ENCODE measurements at places on chromosomes 5 and 9.

- no peak for DNase-seq
These were observed 55.7 kb upstream of the SAP30L start for GRCh38 chr5:154390096-154390495.

DNA sequence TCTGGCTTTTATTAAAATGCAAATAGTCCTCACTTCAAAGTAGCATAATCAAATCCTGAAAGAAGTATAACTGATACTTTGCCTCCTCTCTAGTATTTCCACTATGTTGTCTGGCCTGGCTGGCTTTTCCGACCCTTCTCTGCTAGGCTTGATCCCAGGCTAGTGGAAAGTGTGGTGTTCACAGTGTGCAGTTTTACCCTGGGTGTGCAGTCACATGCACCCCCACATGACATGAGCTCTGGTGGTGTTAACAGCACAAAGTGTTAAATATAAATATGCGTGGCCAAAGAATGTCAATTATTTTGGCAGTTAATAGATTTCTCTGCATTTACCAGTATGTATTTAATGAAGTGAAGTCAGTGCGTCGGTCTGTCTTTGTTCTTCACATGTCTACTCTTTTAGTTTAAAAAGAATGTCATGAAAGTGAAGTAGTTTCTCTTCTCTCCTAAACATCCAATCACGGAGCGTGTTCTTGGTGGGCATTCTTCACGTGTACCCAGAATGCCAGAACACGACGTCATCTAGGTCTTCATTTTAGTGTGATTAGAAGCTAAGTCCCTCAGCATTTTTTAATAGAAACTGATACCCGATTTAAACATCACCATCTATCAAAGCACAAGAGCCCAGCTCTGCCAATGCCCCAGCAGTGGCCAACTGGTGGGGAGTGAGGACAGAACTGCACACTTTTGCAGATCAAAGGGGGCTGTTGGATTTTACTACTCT lies 286.4 kb downstream of the FANCC start:
- no peak for DNase-seq

- no peak for DNase-seq
These were observed 1147.5 kb upstream of the C9orf72 start for GRCh38 chr9:28720746-28721145.

GRCh38 chr9:74735761-74736160 lies 152.0 kb downstream of the TRPM6 start:
- DNase-seq: no peak

GRCh38 chr5:93583439-93583767 lies 381 bp downstream of the NR2F1 start:
- no peak for DNase-seq

GRCh38 chr5:107272954-107273353 lies 397.8 kb downstream of the EFNA5 start:
- no peak for DNase-seq

DNA sequence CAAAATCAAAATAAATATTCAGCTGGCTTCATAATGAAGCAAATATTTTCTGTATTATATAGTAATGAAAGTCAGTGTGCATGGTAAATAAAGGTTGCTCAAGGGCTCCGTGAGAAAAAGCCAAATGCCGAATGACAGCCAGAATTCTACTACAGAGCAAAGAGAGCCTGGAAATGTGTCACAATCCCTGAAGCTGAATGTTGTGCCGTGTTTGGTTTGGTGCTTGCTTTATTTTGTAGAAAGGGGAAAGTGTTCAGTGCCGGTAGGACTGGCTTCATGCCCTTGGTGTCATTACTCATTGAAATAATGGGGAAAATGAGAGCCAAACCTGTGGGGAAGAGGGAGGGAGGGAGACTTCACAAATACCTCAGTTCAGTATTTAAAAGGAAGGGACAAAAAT lies 26.8 kb upstream of the ADAMTSL1 start:
- DNase-seq: no peak

- no peak for DNase-seq
These were observed 191.5 kb upstream of the PCSK5 start for GRCh38 chr9:75699017-75699416.

DNA sequence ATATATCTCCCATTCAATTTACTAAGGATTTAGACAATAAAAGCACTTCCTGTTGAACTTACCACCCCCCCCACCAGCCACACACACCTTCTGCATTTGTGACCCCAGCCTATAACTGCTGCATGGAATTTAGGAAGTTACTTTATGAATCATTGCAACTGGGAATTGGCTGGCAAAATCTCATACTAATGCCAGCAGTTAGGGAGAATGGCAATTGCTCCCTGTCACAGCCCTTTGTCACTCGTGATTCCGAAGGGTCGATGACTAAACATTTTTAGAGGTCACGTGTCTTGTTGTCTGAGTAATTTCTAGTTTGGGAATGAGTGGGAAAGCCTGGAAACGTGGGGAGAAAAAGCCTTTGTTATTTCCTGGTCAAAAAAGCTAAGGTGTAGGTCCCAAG lies 46.6 kb upstream of the PCA3 start:
- no peak for DNase-seq

GRCh38 chr5:116395226-116395625 lies 179.4 kb downstream of the SEMA6A start:
- no peak for DNase-seq

DNA sequence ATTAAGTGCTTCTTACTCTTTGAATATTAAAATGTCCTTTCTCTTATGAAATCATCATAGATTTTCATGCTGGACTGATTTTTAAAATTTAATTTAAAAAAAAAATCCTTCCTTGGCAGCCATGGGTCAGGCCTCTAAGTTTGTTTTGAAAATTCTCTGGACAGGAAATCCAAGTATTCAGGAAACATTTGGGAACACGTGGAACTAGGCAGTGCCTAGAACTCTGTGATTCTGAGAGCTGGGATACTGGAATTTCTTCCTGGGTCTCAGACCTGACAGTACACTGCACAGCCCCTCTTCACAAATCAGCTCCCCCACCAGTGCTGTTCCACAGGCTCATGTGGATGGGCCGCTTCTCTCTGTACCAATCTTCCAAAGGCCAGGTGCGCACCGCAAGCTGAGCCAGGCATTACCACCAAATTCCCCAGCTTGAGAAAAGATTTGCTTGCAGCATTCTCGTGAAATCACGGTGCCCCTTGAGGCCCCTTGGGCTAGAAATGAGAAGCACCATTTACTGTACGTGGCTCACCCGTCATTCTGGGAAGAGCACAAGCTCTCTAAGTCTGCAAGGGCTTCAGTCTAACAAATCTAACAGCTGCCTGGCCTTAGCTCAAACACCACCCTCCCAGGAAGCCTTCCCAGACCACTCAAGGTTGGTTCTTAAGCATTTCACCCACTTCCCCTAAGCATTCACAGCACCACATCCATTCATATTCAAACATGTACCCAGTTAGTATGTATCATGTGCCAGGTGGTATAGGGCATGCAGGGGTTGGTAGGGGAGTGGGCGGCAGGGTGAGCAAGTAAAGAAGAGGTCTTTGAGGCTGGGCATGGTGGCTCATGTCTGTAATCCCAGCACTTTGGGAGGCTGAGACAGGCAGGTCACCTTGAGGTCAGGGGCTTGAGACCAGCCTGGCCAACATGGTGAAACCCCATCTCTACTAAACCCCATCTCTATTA lies 26.5 kb downstream of the B4GALT1 start:
- DNase-seq: peak; percentile 19

DNA sequence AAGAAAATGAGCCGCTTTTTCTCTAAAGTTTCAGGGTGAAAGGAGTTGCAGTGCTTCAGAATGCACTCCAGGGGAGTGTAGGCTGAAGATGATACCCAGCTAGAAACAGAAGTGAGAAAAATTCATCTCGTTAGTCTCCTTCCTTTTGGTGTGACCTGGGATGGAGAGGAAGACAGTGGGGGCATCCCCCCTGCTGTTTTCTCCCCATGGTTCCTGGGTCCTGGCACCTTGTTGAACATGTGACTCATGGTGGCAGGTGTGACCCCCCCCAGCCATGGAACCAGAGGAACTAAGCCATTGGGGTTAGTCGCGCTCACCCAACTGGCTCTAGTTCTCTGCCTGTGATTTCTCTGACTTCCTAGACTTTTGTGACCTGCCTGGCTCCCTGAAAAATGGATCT lies 424.6 kb downstream of the CSNK1G3 start:
- DNase-seq: no peak

GRCh38 chr9:94014066-94014654 lies 59.0 kb upstream of the BARX1 start:
- no peak for DNase-seq

GRCh38 chr5:36481454-36482120 lies 124.8 kb upstream of the SLC1A3 start:
- DNase-seq: no peak

DNA sequence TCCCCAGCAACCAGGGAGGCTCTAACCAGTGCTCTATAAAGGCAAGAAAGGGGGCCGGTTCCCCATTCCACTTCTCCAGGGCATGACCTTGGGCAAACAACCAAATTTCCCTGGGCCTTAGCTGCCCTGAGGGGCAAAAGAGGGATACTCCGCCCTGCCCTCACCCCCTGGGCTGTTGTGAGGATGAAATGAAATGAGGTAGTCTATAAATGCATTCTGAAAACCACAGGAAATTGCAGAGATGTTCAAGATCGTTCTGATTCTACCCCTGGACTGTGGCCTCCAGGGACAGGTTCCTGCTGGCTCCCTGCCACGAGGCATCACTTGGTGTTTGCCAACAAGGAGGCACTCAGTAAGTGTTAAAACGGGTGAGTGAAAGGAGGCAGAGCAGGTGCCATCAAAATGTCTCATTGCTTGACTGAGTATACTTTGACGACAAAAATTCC lies 5.7 kb downstream of the RAPGEF1 start:
- DNase-seq: peak; percentile 47

DNA sequence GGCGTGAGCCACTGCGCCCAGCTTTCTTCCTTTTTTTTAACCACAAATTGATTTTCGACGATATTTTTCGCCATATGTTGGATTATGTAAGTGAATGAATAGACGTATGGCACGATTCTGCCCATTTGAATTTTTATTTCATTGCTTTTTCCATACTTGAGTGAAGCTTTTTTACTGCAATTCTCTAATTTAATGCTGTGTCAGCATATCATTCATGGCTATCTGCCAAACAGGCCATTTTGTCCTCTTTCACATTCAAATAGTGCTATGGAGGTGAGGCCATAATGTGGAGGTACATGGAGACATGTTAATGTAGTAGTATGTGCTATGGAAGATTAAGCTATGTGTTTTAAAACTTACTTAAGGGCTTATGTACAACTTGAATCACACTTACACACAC lies 152.1 kb upstream of the TUSC1 start:
- DNase-seq: no peak

GRCh38 chr5:905139-905642 lies 12.5 kb downstream of the TRIP13 start:
- DNase-seq: no peak
